Activated CD4-positive, alpha-beta memory T cell treated with anti-CD3 and anti-CD28 coated beads, Interleukin-2, amount 10 ng/mL, durations not matched to agents 7 days and 5 days (primary cell): ENCODE measurements at places on chromosomes 7 and 10. TPM values are rescaled to one million over a fixed set of nuclear protein-coding genes. Genes with fewer than 3 reads are reported as not detected.

Gene ZSWIM8
- 92.2 TPM for total RNA-seq

Gene GAD2
- total RNA-seq = not detected

Gene FAM24B
- 12.5 TPM for total RNA-seq

Gene COL28A1
- not detected for total RNA-seq

Gene KAZALD1
- total RNA-seq = 0.35 TPM
